8988T (cell line): ENCODE measurements at places on chromosomes 7 and 10.
A peak's percentile ranks its signal among the peaks of the same experiment; 100 is the strongest.

DNA sequence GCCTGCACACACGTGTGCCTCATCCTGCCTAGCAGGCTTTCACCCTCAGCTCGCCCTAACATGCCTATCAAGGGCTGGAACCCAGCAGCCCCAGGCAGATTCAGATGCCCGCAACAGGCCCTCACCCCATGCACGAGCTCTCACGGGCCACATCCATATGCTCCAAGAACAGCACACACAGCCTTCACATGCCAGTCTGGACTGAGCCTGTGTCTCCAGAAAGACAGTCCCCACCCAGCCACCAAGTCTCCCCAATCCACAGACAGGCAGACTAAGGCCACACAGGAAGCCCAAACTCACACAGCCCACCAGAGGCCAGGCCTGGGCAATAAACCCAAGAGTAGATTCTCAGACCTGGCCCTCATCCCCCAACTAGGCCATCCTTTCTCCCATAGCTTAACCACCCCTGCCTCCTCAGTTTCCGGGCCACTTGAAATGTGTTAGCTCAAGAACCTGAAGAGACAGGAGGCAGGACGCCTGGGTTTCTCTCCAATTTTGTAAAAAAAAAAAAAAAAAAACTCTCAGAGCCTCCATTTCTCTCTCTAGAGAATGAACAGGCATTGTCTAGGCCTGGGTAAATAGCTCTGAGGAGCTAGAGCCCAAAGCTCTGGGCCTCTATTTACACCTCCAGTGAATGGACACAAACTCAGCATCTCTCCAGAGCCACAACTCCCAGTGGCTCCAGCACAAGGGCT is 6.8 kb downstream of the LDB1 start:
- DNase-seq, result no peak

DNA sequence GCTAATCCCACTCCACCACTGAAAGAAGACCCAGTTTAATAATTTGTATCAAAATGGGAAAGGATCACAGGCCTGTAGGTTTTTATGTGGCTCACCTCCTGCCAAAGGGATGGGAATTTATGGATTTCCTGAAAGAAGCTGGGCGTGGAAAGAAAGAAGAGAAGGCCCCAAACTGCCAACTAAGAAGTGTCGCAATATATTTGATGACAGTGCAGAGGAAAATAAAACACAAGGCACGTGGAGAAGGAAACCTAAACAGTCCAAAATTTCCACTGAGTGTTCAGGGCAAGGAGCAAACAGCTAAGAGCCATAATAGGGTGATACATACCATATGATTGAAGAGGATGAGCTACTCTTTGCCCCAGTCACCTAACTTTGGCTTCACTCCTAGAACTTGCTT is 667.2 kb downstream of the GATA3 start:
- no peak for DNase-seq

- peak; percentile 53 for DNase-seq
Observed at GRCh38 chr10:6920072-6921019, 340.3 kb upstream of the PRKCQ start.

DNA sequence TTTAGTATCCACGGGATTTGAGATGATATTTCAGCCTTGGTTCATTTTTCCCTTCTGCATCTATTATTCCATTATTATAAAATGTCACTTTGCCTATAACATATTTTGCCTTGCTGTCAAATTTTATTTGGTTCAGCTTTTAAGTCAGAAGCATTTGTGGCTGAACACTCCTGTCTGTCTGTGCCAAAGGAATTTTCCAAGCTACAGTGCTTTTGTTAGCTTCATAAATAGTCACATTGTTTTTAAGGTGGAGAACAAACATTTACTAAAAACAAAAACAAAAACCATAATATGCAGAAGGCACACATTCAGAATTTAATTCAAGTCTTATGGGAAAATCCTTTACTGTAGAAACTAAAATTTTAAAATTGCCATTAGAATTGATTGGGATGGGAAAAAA is 33.8 kb upstream of the ELMO1 start:
- DNase-seq, result no peak
